Renal pelvis (tissue), 12 donors: ENCODE measurements at places on chromosomes 16 and 17. TPM values are rescaled to one million over a fixed set of nuclear protein-coding genes. Genes with fewer than 3 reads are reported as not detected.

ABCC6 gene
- 21.2 TPM for polyA plus RNA-seq

RAB11FIP4 gene
- polyA plus RNA-seq: 15.5 TPM

ZFPM1 gene
- polyA plus RNA-seq: 5.2 TPM

DNA sequence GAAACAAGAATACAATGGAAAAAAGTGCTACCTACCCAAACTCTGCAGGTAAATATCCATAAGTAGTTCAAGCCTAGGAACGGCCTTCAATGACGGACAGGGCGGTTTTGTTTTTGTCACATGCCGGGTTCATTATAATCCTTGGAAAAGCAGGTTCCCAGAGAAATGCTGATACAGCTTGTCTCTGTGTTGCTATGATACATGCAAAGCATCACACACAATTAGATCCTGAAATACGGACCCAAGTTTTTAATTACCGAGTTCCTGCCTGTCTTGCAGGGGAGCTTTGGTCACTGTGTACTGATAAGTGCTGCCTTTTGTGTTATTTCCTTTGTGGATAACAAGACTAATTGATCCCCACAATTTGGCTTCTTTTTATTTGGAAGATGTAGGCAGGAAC, 217.4 kb downstream of the HAPSTR1 start:
- no peak for DNase-seq

- no peak for DNase-seq
These were observed 136.0 kb downstream of the ANKRD11 start for GRCh38 chr16:89354325-89354724.
